ENCODE measurements at places on chromosomes 5 and 9. TPM values are rescaled to one million over a fixed set of nuclear protein-coding genes. Genes with fewer than 3 reads are reported as not detected.

DNA sequence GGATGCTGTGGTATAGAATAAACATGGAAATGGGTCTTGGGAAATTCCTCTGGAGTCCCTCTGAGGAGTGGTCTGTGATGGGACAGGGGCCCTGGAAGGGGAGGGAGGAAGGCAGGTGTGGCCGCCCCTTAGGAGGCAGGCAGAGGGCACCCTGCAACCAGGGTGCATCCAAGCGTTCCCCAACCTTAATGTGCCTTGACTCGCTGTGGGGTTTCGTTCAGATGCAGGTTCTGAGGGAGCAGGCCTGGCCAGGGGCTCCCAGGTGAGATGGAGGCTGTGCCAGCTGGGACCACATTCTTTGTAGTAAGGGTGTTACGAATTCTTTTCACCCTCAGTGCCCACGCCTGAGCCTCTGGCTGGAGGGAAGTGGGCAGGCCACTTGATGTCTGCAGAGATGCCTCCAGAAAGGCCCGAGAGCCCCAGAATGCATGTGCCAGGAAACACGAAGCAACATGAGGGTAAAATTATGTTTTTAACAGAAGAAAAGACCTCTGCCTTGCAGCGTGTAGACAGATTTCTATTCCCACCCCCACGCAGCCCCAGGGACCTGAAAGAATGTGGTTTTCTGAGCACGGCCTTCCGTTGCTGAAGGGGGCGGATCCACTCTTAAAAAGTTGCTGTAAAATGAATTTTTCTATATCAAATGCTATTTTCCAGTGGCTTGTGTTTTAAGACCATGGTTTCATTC lies 150.4 kb upstream of the IER5L start:
- DNase-seq = no peak

- DNase-seq = no peak
Measured at GRCh38 chr5:110115503-110115902, 425.8 kb downstream of the MAN2A1 start.

DNA sequence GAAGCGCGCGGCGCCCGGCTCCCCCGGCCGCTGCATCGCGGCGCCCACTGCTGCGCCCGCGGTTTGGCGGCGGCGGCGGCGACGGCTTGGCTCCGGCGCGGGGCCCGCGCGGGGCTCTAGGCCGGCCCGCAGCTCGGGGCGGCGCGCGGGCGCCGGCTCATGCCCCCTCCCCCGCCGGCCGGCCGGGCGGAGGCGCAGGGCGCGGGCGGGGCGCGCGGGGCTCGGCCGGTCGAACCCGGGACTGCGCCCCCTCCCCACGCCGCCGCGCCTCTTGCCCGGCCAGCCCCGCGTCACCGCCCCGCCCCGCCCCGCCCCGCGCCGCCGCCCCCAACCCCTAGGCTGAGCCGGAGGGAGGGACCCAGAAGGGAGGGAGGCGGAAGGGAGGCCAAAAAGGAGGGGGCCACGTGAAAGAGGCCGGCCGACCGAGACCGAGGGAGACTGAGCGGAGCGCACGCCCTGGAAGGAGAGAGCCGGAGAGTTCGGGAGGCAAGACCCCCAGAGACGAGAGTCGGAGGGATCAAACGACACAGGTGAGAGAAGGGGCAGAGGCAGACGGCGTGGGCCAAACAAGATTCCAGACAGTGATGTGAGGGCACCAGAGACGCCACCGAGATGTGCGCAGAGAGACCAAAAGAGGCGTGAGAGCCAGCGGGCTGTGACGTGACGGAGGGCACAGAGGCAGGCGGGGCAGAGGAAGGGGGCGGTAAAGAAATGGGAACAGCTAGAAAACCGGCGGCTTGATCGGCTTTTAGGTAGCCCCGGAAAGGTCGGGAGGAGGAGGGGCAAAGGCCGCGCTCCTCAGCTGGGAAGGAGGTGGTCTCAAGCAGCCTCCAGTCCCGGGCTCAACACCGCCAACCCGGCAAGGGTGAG lies at the start of gene BARX1:
TSS of gene BARX1 (minus strand) at position 245 of the 870 bp plus-strand sequence. CDS start at position 36, 209 bp downstream.
- DNase-seq = no peak

GRCh38 chr5:39566891-39567290 lies 142.1 kb upstream of the DAB2 start:
- no peak for DNase-seq

DNA sequence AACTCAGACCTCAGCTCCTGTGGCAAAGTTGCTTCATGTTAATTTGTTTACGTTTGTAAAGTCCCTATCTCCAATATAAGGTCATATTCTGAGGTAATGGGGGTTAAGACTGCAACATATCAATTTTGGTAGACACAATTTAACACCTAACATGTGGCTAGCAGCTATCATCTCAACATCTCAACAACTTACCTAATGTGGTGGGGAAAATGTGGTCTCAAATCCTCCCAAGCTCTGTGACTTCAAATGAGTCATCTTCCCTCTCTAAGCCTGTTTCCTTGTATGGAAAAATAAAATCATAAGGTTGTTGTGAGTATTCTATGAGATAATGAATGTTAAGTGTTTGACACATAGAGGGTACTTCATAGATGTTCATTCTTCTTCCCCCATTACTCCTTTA lies 443.3 kb downstream of the CDK5RAP2 start:
- no peak for DNase-seq

DNA sequence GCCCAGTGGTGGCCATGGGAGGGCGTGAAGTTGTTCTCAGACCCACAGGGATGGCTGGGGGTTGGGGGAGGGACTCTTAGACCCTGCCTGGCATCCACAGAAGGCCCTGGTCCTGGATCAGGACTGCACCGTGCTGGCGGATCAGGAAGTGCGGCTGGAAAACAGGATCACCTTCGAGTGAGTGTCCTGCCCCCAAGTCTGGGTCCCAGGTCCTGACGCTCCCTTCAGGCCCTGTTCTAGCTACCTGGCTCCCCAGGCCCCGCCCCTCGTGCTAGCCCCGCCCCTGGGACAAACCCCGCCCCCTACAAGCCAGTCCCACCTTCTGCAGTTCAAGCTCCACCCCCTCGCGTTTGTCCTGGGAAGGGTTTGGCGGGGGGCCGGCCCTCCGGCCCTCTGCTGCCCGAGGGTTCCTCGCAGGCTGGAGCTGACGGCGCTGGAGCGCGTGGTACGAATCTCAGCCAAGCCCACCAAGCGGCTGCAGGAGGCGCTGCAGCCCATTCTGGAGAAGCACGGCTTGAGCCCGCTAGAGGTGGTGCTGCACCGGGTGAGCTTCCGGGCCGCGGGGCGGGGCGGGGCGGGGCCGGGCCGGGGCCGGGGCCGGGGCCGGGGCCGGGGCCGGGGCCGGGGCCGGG lies 12.9 kb downstream of the RGS14 start:
- DNase-seq = peak; percentile 92

DNA sequence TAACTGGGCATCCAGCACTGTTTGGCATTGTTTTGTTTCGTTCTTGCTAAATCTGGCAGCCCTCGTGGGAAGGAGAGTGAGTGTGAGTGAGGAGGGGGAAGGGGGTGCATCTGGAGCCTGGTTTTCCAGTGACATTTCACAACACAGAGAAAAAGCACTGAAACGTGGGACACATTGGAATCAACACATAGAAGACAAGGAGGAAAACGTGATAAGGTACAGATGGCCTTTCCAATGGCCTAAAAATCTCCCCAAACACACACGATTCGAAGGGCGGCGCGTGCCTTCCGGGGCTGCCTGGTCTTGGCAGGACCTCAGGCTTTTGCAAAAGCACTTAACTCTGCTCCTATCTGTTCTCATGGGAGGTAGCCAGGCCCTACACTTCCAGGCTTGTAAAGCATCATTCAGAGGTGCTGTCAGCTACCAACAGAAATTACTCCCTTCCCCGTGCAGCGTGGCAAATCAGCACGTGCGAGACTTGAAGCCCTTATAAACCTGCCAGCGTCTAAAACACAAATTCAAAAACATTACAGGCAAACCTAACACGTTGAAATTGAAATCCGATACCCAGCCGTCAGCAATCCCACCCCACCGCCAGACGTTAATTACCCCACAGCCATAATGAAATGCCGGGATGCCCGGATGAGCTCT lies 129.4 kb downstream of the OLFM1 start:
- no peak for DNase-seq

GRCh38 chr9:7067169-7067568 lies 309.4 kb downstream of the KDM4C start:
- no peak for DNase-seq

DNA sequence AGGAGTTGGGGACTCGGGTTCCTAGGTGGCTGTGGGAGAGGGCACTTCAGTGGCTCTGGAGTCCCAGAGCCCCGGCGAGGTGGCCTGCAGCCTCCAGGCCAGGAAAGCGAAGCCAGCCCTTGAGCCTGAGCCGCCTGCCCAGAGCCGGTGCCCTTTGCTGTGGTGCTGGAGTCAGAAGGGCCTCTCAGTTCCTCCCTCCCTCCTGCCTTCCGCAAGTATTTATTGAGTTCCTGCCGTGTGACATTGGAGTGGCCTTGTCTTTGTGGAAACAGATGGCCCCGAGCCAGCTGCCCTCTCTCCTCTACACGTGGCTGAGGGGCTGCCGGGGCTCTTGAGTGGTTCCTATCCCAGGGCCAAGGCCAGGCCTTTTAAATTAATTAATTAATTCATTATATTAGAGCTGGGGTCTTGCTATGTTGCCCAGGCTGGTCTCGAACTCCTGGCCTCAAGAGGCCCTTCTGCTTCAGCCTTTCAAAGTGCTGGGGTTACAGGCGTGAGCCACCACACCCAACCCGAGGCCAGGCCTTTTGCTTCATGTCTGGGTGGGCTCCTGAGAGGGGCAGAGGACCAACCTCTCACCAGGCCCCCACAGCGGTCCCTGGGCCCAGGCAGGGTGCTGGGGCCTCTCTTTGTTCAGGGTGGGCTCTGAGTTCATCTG lies 45.6 kb upstream of the IER5L start:
- peak; percentile 51 for DNase-seq

- no peak for DNase-seq
Measured at GRCh38 chr5:12392246-12392645, 488.0 kb upstream of the CTNND2 start.

GRCh38 chr9:22383718-22384117 lies 62.9 kb upstream of the DMRTA1 start:
- no peak for DNase-seq

DNA sequence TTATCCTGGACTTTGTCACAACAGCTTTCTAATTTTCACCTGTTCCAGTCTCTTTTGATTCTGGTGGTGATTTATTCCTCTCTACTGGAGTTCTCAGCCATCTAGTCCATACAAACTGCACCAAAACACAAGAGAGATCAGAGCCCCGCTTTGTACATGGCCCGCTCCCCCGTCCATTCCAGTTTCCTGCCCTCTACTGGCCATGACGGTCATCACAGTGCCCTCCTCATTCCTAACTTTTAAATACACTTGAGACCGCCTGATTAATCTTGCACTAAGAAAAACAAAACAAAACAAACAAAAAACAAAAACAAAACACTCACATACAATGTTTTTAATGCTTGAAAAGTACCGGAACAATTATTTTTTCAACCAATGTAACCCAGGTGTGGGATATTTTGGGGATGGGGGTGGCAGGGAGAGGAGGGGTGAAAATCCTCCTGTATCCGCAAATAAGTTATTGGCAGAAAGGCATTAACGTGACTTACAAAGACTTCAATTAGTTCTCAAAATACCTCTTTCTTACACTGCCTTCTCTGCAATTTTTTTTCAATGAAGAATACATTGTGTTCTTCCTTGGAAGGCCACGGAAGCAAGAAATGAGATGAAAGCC lies 84.8 kb upstream of the PAM start:
- DNase-seq = no peak

DNA sequence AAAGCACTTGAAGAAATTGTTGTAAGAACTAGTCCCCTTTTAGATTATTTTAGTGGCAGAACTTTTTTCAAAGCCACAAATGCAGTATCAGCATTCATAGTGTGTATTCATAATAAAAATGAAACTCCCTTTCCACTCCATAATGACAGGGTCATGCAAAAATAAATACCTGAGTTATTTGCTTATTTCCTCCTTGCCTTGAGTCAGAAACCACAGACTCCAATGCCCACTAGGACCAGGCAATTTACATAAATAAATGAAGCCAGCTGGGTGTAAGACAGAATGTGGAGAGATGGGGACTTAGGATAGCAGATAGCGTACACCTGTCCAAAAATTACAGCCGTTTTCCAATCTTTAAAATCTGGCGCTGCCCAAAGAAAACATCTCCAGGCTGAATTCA lies 417.8 kb downstream of the TMEM161B start:
- no peak for DNase-seq

- DNase-seq = no peak
Measured at GRCh38 chr9:15231788-15232635, 75.0 kb downstream of the TTC39B start.

GRCh38 chr5:174572591-174572990 lies 151.8 kb upstream of the MSX2 start:
- DNase-seq = no peak

DNA sequence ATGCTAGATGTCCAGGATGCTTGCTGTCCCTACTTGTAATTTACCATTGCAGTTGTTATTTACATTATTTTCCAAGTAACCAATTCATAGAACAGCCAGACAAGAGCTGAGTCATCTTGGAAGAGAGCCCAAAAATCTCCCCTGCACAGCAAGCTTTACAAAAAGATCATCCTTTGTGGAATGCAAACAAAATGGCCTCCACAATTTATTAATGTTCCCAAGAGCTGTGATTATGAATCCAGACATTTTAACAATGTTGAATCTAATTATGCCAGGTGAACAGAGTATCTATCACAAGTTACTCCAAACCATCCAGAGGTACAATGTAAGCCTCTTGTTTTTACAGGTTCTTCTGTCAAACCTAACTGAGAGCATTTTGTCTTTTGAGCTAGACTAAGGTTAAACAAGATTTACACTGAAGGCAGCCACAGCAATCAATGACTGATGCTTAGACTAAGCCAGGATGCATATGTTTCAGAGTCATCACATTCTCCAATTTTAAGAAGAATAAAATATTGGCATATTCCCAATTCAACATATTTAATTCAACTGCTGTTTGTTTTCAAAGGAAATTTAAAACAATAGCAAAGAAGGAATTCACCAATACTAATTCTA lies 95.3 kb upstream of the SLC12A2 start:
- DNase-seq = peak; percentile 30

Gene IL7R
- 34.0 TPM for total RNA-seq

Gene RASEF
- total RNA-seq = 30.3 TPM

Gene ADAMTS12
- total RNA-seq = 2.2 TPM

Gene C5orf52
- total RNA-seq = not detected

Gene SLC25A2
- total RNA-seq = not detected

Gene FBXO10
- 9.5 TPM for total RNA-seq

Gene ARL14EPL
- total RNA-seq = not detected

Gene ZFP37
- 2.8 TPM for total RNA-seq
